ENCODE measurements at places on chromosomes 3 and 15.

- DNase-seq: no peak
Measured at GRCh38 chr15:70498096-70498626, 265.2 kb downstream of the UACA start.

DNA sequence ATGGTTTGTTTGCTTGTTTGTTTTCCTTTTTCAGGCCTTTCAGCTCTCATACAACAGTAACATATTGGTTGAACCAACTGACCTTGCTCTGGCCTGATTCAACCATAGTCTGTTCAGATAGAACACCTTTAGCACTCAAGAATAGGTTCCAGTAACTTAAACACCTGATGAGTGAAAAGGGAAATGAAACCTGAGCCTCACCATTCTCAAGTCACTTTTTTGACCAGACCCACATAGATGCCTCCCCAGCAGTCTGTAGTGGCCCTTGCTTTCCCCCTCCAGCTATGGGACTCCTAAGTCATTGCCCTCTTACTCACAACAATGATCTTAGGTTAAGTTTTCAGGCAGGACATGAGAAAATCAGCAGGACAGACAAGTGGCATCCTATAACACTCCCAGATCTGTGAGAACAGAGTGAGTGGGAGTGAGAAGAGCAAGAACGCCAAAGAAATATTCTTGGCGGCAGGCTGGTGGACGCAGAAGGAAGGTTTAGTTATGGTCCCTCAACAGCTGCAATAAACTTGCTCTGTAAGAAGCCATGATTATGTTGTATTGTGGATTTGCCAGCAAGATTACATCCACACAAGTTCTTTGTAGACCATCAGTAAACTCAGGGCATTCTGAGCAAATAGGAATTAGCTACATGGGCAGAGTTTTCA is 367.5 kb downstream of the MECOM start:
- no peak for DNase-seq

DNA sequence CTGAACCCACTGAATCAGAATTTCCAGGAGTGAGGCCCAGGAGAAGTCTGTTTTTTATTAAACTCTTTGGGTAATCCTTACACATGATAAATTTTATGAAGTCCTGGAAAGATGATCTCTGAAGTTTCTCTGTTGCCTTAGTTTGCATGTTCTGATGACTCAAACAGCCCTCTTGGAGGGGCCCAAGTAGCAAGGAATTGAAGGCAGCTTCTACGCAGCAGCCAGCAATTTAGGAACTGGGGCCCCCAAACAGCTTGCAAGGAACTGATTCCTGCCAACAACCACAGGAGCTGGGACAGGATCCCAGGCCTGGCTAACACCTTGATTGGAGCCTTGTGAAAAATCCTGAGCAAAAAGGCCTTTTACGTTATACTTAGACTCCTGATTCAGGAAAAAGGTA is 5.4 kb upstream of the ACP3 start:
- DNase-seq: no peak

DNA sequence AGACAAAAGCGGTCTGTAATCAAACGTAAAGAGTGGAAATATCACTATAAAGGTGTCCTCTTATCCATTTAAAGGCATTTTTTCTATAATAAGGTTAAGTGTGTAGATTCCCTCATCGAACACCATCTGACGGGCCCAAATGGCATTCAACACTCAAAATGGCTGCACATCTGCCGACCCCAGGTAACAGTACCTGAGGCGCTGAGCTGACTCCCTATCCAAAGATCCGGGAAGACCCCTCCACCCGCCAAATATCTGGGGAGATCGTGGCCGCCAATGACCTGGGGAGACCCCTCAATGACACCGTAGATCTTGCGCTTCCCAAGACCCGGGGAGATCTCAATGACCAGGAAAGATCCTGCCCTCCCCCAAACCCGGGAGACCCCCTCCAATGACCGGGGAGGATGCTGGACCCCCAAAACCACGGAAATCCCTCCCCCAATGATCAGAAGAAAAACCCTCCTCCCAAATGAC is 476 bp downstream of the IP6K2 start:
- DNase-seq: peak; percentile 7

- DNase-seq: no peak
Measured at GRCh38 chr15:74642348-74642733, 26.7 kb downstream of the CLK3 start.

GRCh38 chr15:75725006-75725718 is 12.5 kb upstream of the CSPG4 start:
- DNase-seq: no peak

DNA sequence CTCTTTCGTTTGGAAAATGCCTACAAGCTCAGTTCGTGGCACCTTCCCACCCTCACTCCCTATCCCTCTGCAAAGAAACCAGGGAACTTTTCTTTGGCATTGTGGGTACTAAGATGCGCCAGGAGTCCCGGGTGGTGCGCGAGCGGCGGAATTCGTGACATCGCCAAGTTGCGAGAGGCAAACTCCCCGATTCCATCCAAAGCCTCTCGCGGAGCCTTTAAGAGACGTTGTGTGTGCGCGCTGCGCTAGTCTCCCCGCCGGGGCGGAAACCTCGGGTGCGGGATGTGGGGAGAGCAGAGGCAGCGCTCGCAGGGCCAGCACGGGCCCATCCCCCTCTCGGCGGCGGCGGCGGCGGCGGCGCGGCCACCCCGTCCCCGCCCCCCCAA is 443 bp upstream of the NR2F2 start:
- no peak for DNase-seq

DNA sequence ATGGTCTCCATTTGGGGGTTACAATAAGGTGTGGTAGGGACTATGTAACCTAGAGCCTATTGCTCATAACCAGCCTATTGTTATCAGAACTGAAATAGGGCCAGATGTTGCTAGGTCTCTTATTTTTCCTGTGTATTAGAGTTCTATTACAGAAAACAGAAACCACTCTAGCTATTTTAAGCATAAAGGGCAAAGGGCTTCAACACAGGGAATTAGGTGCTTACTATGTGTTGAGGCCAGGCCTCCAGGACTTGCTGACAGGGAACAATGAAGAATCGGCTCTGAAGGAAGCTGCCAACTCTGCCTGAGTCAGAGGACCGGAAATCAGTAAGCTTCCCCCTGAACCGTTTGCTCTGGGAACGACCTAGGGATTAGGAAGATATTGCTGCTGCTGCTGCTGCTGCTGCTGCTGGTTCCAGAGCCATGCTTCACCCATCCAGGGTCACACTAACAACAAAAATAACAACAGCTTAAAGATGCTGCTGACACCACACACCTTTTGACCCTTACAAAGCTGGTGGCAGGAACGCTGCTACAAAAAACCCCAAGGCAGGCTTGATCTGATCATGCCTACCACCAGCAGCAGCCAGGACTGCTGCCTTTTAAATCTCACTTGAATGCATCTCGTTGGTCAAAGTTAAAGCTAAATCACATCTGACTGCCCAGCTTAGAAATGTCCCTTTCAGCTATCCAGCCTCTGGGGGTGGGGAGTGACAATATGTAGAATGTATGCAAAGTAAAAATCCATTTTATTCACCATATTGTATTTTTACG is 276.9 kb upstream of the IL12A start:
- no peak for DNase-seq

All from stimulated activated CD4-positive, alpha-beta T cell treated with anti-CD3 and anti-CD28 coated beads, TNF-alpha, amount 100 ng/mL, for 24 hours (primary cell).